Posterior vena cava (tissue), 2 donors: ENCODE measurements at places on chromosomes 7 and 10. TPM values are rescaled to one million over a fixed set of nuclear protein-coding genes. Genes with fewer than 3 reads are reported as not detected.

NCF1 gene
- 1.8 TPM for total RNA-seq

DNA sequence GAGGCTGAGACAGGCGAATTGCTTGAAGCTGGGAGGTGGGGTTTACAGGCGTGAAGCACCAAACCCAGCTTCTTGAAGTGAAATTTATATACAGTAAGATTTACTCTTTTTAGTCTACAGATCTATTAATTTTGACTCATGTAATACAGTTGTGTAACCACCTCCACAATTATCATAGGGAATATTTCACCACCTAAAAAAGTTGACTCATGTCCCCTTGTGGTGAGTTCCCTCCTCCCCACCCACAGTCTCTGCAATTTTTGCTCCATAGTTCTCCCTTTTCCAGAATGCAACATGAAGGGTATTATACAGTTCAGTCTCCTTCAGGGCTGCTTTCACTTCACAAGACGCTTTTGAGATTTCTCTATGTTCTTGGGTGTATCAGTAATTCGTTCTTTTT lies 156.8 kb downstream of the FAM107B start:
- DNase-seq = no peak

DNA sequence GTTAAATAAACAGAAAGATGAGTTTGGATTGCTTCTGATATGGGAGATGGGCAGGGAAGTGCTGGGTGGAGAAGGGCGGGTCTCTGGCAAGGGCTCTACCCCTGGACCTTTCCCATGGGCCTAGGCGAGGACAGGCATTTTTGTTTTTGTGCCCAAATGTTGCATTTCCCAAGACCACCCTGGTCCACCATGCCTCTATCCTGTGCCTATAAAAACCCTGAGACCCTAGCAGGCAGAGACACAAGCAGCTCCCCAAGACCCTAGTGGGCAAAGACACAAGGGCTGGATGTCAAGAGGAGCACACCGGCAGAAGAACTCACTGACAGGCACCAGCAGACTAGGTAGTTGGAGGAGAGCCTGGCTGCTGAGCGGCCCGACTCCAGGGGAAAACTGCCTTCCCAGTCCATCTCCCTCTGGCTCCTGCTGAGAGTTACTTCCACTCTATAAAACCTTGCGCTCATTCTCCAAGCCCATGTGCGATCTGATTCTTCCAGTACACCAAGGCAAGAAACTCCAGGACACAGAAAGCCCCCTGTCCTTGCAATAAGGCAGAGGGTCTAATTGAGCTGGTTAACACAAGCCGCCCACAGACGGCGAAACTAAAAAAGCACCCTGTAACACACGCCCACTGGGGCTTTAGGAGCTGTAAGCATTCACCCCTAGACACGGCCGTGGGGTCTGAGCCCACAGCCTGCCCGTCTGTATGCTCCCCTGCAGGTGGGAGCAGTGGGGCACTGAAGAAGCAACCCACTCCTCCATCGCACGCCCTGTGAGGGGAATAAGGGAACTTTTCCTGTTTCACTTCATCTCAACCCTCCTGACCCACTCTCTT lies 291.4 kb downstream of the PTPRN2 start:
- no peak for DNase-seq

DNA sequence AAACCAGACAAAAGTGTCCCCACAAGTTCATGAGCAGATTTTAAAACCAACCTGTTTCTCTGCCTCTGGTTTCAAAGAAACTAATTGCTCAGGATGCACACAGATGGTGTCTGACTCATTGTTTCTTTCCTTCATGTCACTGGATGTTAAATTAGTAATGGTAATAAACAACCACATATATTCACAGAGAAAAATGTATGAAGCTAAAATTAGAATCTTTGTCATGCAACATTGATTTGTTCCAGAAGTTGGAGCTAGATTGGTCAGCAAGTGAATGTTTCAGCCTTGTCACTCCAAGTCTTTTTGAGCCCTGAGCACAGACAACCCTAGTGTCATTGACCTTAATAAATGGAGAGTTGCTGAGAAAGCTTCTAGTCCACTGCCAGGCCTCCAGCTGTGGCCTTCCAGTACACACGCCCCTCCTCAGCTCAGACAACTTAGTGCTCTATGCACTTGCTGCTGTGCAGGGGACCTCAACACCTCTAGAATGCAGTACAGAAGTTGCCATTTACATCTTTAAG lies 175.9 kb downstream of the CCDC71L start:
- DNase-seq = no peak
